ENCODE measurements at places on chromosomes 3 and 15.

GRCh38 chr15:33100314-33100713 lies 94.2 kb downstream of the FMN1 start:
- no peak for DNase-seq

GRCh38 chr3:72288955-72289691 lies 504.2 kb upstream of the PROK2 start:
- no peak for DNase-seq

- no peak for DNase-seq
Measured at GRCh38 chr15:80325206-80325605, 73.2 kb upstream of the CTXND1 start.

- DNase-seq, result no peak
Measured at GRCh38 chr15:81225161-81225671, 28.5 kb downstream of the IL16 start.

DNA sequence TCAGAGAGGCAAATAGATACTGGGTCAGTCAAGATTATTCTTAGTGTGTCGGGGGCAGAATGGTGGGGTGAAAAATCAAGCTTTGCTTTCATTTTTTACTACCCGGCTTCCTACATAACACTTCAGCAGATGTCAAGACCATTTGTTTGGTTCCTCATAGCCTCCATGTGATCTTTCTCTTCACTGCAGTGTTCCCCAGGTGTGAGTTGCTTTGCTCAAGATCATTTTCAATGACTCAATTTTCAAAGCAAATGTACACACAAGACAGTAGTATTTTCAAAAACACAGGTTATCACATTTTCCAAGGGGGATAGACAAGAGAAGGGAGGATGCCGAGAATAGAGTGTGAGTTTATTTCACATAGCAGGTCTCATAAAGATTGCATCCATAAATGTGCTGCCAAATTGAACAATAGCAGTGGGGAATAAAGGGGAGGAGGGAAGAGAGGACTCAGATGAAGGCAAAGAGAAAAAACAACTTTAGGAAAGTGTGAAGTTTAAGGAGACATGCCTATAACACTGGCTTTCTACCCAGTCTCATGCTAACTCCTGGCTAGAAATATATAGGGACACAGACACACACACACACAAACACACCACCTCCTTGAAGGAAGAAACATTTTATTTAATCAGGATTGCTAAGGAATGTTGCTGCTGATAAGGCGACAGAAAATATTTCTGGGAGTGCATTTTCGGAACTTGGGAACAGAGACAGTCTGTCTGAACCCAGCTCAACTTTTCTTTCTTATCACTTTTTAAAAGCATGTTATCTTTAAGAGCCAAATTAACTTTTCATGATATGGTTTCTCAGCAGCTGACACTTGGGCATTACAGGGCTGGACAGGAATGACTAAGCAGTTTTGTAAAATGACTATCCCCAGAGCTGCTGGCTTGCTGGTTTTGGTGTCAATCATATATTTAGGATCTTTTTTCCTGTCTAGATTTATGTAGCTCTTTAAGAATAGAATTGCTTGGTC lies 402.4 kb downstream of the RBMS3 start:
- DNase-seq, result no peak

GRCh38 chr3:150014782-150015181 lies 44.1 kb upstream of the PFN2 start:
- DNase-seq, result no peak

DNA sequence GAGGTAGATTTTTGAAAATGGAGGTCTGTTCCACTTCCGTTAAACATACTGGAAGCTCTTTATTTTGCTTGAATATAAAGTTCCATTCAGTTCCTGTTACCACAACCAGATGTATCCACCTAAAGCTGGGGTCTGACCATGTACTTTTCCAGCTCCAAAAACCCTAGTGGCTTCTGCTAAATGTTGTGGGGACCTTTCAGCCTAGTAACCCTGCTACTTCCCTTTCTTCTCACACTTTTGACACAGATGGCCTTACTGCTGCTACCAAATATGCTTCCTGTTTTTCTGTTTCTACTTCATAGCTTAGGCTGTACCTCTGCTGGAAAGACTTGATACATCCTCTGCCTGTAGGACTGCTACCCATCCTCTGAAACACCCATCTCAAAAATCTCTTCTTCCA lies 87.8 kb downstream of the COL6A6 start:
- no peak for DNase-seq

DNA sequence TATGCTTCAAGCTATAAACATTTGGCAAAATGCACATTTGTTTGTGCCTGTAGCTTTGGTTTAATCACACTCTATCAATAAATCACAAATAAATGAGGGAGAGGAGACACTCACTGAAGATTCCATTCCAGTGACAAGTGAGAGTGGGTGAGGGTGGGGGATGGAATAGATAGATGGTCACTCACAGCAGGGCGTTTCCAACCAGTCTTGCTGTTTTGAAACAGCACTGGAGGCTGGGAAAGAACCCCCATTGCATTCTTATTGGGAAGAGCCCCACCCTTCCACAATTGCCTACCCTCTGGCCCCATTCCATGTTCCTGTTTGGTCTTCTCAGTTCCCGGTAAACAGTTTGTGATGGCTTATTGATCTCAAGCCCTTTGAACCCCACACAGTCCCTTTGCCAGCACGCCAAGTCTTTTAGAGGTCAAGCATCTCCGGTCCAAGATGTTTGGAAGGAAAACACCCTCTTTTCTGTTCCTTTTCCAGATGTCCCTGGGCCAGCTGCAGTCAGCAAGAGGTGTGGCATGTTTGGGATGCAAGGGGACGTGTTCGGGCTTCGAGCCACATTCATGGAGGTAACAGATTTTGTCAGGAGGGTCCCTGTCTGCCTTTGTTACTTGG lies 30.7 kb downstream of the LMCD1 start:
- DNase-seq, result no peak

- DNase-seq, result no peak
Measured at GRCh38 chr3:61448378-61448777, 113.0 kb upstream of the PTPRG start.

- no peak for DNase-seq
Measured at GRCh38 chr3:82927309-82928253, 1166.1 kb upstream of the GBE1 start.

- no peak for DNase-seq
Measured at GRCh38 chr15:42491539-42492225, 741 bp upstream of the ZNF106 start.

- no peak for DNase-seq
Measured at GRCh38 chr3:15280853-15281532, 51.4 kb downstream of the SH3BP5 start.

DNA sequence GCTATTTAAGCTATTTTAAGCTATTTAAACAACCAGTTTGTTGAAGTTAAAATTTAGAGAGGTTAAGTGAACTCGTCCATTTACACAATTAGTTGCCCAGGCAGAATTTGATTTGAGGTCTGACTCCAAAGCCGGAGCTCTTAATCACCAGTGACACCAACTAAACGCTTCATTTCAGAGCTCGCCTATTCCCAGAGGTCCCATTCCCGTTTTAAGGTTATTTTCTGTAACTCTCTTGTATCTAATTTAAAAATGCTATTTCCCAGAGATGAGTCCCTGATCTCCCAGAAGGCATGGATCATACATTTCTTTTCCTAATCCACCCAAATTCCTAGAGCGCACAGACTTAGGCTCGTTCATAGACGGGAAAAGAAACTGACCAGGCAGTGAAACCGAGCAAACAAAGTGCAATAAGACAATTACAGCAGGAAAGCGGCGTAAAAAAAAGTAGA lies 904 bp upstream of the MCTP2 start:
- no peak for DNase-seq

DNA sequence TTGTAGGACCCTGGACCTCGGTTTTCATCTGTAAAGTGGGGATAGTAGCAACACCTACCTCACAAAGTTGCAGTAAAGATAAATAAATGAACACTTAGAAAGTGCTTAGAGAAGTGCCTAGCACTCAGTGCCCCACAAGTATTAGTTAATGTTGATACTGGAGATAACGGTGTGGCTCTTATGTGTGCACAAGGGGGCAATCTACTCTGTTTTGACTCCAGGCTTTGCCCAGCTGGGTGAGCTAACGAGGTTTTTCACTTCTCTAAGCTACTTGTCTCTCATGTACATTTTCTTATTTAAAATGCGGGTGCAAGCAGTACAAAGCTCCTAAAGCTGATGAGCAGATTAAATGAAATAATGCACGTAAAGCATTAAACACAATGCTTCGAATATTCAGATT lies 193.5 kb upstream of the ICE2 start:
- DNase-seq, result no peak

- no peak for DNase-seq
Measured at GRCh38 chr3:161977063-161977462, 480.5 kb downstream of the OTOL1 start.

GRCh38 chr3:87555290-87555689 lies 278.9 kb upstream of the POU1F1 start:
- no peak for DNase-seq

GRCh38 chr3:2741516-2741915 lies 368.7 kb downstream of the IL5RA start:
- DNase-seq, result no peak

DNA sequence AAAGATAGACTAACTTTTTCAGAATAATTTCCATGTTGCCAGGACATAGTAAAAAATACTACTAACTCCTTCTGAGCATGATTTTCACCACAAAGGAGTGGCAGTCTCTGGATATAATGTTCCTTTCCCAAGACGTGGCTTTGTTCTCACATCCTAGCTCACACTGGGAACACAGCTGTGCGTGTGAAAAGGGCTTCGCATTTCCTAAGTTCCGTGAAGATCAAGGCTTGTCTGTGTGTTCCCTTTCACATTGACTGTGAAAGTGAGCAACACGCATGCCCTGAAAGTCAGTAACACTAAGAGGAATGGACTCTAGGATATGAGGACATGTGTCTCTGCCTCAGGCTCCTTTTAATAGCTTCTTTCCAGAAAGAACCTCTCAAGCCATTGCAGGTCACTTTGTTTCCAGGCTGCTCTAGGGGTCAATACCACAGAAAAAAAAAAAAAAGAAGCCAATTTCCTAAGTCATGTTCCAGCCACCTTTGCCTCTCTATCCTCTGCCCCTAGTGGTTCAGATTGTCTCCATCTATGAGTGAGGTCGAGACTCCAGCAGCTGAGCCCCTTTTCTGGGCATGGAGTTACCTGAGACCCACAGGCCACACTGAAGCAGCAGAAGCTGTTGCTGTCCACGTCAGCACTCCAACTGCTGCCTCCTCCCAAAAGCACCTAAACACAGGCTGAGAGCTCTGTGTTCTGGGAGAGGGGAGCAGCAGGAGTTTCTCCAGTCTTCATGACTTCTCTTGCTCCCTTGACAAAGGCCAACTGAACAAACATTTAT lies 355.9 kb downstream of the RSL24D1 start:
- no peak for DNase-seq

GRCh38 chr3:4993276-4994143 lies 14.3 kb downstream of the BHLHE40 start:
- DNase-seq, result no peak

GRCh38 chr3:160720123-160720746 lies 35.8 kb upstream of the PPM1L start:
- DNase-seq, result no peak

DNA sequence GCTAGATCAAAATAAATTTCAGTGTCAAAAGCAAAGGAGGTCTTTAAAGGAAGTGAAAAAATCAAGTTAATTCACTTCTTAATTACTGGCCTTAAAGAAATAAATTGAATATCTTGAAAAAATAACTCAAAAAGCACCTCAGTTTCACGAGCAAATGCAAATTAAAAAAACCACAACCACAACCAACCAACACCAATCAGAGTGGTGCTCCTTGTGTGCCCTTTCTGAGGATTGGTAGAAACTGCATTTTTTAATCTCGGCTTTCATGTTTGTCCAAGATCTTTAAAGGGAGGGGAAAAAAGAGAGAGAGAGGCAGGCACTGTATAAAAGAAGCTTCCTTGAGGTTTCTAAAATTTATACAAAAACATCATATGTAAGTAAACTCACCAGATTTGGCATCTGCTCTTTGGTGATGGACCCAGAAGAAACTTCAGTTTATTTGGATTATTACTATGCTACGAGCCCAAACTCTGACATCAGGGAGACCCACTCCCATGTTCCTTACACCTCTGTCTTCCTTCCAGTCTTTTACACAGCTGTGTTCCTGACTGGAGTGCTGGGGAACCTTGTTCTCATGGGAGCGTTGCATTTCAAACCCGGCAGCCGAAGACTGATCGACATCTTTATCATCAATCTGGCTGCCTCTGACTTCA lies at the start of gene GPR15:
Gene GPR15, plus strand, starts transcription at position 357 of the 653 bp plus-strand sequence. Its CDS starts 56 bp downstream, at position 413.
- no peak for DNase-seq

DNA sequence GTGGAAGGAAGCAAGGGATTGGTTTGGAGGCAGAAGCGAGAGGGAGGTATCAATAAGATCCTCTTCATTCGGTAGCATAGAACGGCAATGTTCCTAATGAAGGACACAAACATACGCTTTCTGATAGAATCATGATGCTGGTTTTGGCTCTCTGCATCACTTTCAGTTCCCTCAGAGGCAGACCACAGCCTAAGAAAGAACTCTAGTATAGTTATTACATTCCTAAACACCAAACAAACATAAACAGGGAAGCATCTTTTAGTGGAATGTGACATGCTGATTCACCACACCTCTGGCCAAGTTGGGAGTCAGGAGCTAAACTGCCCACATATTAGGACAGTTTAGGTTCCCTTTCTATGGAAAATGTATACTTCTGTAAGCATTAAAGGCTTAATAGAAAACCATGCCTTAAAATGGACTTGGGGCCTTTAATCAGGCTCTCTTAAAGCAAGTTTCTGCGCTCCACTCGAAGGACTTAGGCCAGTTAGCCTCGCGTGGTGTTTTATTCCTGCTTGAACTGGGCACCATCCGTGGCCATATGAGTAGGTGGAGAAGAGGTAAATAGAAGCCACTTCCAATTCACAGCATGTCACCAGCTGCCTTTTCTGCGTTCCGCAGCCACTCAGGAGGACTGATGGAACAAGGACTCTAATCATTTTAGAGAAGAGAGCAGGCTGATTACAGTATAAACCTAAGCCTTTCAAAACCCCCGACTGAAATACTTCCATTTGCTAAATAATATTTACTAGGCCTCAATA lies 53.7 kb downstream of the CD47 start:
- DNase-seq, result no peak

DNA sequence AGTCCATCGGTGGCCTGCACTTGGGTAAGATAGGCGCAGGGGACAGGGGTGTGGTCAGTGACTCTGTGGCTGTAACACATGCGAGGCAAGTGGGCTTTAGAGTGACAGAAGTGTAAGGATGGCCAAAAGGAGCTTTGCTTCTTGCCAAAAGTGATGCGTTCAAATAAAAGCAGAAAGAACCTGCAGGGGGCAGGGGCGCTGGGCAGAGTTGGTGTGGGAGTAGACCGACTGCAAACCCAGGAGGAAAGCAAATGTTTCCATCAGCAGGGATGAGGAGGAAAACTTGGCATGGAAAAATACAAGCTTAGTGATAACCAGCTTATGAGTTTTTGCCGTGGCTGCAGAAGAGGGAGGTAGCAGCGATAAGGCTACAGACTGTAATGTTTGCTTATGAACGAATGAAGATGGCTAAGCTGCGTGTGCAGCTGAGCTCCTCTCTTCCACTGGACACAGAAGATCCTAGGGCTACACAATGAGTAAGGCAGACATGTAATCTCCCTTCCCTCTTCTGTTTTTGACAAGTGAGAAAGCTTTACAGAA lies 149.4 kb downstream of the WNT5A start:
- no peak for DNase-seq

DNA sequence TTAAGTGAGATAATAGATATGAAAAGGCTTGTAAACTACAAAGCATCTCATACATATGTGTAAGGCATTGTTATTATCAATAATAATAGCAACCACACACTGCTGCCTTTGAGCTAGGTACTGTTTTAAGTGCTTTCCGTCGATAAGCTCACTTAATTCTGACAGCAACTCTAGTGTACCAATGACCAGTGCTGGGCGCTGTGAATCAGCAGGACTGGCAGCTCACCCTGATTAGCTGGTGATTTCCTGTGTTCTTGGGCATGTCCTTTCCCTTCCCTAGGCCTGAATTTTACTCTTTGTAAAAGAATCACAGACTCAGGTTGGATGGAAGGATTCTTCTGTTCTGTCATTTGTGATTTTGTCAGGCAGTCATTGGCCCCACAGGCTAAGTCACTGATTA lies 215.6 kb downstream of the LPP start:
- no peak for DNase-seq

Measured in stimulated activated CD8-positive, alpha-beta memory T cell treated with anti-CD3 and anti-CD28 coated beads, Interleukin-7, amount 100 ng/mL, for 24 hours (primary cell).